Stimulated activated CD8-positive, alpha-beta memory T cell treated with anti-CD3 and anti-CD28 coated beads, Interleukin-4, amount 100 ng/mL, for 4 hours (primary cell): ENCODE measurements at places on chromosomes 6 and 20.
A peak's percentile ranks its signal among the peaks of the same experiment; 100 is the strongest.

GRCh38 chr6:115629415-115629814 lies 431.3 kb downstream of the FRK start:
- DNase-seq: no peak

DNA sequence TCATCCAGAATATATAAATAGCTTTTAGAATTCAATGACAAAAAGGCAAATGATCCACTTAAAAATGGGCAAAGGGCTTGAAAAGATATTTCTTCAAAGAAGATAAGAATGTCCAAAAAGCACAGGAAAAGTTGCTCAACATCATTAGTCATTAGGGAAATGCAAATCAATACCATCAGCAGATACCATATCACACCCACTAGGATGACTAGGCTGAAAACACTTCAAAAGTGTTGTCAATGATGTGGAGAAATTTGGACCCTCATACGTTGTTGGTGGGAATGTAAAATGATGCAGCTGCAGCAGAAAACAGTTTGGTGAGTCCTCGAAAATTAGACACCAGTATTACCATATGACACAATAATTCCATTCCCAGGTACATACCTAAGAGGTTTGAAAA lies 303.6 kb upstream of the SLC35B3 start:
- DNase-seq: no peak

GRCh38 chr20:47007826-47008655 lies 113.4 kb downstream of the EYA2 start:
- no peak for DNase-seq

DNA sequence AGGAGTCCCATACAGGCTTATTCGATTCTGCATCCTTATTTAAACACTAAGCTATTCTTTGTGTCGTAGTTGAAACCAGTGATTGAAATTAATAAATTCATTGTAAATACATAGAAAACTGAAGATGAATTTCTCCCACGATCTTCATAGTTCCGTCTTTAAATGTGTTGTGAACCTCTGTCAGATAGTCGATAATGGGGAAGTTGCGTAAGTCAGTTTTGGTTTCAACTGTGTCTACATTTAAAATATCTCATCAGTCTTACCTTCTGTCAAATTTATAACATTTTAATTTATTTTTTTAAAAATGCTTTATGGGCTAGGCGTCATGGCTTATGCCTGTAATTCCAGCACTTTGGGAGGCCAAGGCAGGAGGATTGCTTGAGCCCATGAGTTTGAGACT lies 12.7 kb downstream of the STX11 start:
- DNase-seq: no peak

DNA sequence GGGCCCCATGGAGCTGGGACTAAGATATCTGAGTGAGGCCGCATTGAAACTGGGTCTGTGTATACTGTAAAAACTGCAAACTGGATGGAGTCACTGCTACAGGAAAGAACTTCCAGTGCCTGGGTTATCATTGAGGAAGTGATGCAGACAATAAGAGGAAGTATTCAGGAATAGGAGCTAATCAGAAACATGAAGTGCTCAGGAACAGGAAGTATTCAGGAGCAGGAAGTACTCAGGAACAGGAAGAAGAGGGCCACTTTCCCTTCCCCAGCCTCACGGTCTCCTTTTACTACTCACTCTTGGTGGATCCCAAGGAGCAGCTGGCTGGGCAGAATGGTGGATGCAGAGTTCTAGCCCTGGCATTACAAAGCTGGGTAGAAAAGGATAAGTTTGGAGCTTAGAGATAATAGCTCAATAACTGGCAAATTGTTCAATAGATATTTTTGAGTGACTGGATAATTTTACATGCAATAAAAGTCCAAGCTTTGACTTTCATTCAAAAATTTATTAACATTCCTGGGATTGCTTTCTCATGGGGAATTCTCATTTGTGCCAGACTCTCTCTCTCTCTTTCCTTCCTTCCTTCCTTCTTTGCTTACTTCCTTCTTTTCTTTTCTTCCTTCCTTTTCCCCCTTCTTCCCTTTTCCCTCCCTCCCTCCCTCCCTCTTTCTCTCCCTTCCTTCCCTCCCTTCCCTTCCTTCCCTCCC lies 82.2 kb upstream of the PAX1 start:
- no peak for DNase-seq

DNA sequence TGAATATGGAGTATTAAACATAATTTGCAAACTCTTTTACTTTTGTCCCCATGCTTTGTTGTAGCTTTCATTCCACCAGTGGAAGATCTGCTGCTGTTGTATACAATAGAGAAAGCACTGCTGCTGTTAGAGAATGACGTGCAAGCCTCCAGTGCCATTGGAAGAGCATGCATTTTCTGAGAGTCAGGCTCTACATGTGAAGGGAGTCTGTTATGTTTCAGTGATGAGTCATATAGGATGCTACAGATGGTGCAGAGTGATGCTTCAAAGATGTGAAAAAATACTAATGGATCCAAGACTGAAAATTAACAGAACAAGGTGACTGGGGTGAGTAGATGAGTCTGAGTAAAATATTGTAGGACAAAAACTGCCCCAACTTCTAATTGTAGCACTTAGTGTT lies 22.4 kb upstream of the BACH2 start:
- no peak for DNase-seq

- no peak for DNase-seq
Measured at GRCh38 chr6:65799389-65799788, 92.4 kb upstream of the EYS start.

- DNase-seq: no peak
Measured at GRCh38 chr6:81889377-81890053, 137.0 kb upstream of the TENT5A start.

GRCh38 chr6:79894939-79895338 lies 52.4 kb downstream of the ELOVL4 start:
- DNase-seq: no peak

DNA sequence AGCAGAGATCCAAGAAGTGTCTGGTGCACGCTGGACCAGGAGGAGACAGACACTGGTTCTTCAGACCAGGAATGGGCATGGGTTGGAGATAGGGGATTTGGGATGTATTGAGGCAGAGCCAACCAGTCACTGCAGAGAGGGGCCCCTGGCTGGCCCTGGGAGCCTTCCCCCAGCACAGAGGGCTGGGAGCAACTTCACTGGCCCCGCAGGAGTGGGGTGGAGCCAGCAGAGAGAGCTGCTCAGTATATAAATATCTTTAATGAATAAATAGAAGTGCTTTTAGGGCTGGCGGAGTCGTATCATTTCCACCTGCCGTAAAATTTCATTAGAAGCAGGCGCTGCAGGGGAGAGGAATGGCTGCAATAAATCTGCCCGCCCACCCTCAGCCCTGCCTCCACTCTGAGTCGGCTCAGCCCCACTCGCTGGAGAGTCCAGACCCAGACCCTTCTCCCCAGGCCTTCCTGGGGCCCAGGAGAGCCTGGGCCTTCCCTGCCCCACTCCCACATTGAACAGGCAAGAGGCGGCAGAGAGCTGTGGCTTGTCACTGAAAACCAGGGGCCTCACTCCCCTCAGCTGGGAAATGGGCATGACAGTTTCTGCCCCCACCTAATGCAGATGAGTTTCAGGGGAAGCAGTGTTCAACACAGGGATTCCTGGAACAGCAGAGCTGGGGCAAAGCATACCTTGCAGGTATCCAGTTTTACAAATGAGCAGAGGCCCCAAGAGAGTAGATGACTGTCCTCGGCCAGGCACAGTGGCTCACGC lies 23.9 kb upstream of the VSTM2L start:
- DNase-seq: no peak

DNA sequence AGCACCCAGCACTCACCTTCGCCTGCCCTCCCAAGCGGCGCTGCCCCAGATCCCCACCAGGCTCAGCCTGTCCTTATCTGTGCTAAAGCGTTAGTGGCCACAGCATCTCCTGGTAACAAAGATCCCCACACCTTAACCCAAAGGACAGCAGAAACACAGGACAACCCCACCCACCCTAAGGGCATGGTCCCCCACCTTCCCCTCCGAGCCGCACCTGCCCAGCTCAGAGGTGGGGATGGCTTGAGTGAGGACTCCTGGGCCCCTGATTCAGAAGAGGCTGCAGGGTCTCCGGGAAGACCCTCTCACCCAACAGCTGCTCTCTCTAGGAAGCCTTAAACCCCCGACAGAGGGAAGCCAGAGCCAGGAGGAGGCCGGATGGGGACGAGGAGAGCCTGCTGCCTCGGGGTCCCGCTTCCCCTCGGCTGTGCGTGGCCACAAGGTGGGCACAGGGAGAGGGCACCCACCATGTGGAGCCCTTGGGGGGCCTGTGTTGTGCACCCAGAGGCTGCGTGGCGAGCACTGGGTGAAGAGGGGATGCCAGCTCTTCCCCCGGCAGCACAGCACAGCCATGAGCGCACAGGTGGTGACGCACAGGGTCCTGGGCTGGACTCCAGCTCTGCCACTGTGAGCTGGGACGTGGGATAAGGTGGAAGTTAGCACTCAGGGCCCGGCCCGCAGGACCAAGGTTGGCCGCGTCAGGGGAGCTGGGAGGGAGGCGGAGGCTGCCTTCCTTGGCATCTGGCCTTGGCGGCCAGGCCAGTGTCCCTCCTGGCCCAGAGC lies 31.9 kb upstream of the MRGBP start:
- no peak for DNase-seq

- DNase-seq: no peak
Measured at GRCh38 chr6:39855356-39855995, 63.3 kb downstream of the DAAM2 start.

GRCh38 chr6:29943053-29943966 lies 978 bp downstream of the HLA-A start:
- DNase-seq: no peak

DNA sequence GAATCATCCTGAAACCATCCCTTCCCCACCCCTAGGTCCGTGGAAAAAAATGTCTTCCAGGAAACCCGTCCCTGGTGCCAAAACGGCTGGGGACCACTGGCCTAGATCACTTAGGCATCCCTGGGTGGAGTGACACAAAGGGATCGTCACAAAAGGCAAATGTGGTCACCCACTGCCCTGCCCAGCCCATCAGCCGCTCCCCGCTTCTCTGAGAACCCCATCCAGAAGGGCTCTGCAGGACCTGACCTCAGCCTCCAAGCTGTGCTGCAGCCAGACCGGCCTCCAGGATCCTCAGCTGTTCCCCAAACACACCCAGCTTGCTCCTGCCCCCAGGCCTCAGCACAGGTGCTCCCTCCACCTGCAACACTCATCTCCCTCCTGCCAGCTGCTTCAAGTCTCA lies 61.6 kb downstream of the PREX1 start:
- DNase-seq: no peak

GRCh38 chr6:135270676-135271536 lies 89.8 kb downstream of the MYB start:
- DNase-seq: no peak

GRCh38 chr20:58472273-58473018 lies 42.8 kb downstream of the APCDD1L start:
- no peak for DNase-seq

DNA sequence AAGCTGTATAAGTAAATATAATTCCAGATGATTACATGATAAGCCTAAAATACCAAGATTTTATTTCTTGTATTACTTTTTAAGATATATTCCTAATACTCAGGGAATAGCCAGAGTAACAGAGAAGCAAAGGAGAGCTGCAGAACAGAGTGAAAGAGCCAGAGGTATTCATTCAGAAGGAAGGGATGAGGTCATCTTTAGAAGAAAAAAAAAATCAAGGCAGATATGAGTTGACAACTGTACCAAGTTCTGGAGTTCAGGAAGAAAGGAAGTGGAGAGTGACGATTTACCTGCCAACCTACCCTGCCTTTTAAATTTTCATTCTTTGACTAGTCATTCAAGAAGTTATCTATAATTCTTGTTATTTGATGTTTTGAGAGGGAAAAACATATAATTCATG lies 28.8 kb upstream of the NHSL1 start:
- DNase-seq: no peak

GRCh38 chr20:24543741-24544140 lies 74.3 kb downstream of the SYNDIG1 start:
- DNase-seq: no peak

GRCh38 chr20:33770005-33770404 lies 38.2 kb downstream of the ZNF341 start:
- no peak for DNase-seq

DNA sequence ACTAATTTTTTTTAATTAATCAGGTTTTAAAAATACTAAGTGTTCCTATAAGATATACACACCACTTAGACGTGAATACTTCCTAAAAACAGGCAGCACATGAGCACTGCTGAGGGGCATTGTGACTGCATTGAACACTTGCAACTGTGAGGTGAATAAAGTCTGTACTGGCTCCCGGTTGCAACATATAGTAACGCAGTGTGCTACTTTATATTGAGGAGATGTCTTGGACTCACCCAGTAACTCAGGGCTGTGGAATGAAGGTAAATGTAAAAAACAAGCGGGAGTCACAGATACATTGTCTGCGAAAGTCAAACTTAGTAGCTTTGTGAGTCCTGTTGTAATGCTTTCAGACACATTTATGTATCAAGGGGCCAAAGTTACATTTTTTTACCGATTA lies 17.0 kb upstream of the HLA-A start:
- DNase-seq: no peak

DNA sequence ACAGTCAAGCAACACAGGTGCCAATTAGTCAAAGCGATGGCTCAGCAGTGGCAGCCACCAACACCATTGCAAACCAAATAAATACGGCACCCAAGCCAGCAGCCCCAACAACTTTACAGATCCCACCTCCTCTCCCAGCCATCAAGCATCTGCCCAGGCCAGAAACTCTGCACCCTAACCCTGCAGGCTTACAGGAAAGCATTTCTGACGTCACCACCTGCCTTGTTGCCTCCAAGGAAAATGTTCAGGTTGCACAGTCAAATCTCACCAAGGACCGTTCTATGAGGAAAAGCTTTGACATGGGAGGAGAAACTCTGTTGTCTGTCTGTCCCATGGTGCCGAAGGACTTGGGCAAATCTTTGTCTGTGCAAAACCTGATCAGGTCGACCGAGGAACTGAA lies 30.6 kb downstream of the KHDC1L start:
- DNase-seq: no peak

- no peak for DNase-seq
Measured at GRCh38 chr20:32354592-32355416, 3.3 kb upstream of the ASXL1 start.

GRCh38 chr20:5393218-5393870 lies 76.6 kb upstream of the PROKR2 start:
- DNase-seq: no peak

DNA sequence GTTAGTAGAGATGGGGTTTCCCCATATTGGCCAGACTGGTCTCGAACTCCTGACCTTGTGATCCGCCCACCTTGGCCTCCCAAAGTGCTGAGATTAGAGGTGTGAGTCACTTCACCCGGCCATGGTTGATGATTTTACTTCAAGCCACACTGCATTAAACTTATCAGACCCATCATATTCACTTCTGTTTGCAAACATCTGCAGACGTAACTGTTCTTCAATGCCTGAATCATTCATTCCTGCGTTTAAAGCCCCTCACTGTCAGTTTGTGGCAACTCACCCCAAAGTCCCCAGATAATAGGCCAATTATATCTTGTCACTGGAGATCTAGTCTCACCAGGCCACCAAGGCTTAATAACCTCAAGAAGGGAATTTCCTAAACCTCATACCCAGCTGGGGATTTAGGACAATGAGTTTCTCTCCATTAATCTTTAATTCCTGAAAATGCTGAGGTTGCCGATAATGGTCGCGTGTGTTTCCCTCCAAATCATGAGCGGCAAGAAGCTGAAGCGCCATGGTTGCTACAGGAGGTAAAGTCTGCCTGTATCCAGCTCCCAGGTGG lies 229.6 kb downstream of the LY86 start:
- no peak for DNase-seq

- no peak for DNase-seq
Measured at GRCh38 chr20:61436667-61437279, 184.7 kb downstream of the CDH4 start.

- DNase-seq: peak; percentile 54
Measured at GRCh38 chr6:108782179-108783041, 65.8 kb upstream of the ARMC2 start.

GRCh38 chr20:25282034-25282781 lies 34.3 kb downstream of the PYGB start:
- DNase-seq: no peak
